ENCODE measurements at places on chromosomes 3 and 15.
A peak's percentile ranks its signal among the peaks of the same experiment; 100 is the strongest.

DNA sequence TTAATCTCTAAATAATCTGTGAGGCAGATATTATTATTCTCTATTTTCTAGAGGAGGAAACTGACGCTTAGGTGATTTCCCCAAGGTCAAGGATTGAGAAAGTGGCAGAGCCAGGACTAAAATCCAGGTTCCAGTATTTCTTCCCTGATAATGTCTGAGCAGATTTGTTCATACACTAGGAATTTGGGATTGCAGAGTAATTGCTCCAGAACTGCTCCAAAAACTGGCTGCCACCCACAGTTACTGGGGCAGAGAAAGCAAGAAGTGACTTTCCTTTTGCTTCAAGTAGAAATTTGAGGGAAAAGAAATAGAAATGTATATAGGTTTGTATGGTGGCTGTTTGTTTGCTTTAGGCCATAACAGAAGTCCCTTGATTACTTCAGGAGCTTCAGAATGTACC lies 60.6 kb downstream of the SLC12A8 start:
- DNase-seq, result no peak

DNA sequence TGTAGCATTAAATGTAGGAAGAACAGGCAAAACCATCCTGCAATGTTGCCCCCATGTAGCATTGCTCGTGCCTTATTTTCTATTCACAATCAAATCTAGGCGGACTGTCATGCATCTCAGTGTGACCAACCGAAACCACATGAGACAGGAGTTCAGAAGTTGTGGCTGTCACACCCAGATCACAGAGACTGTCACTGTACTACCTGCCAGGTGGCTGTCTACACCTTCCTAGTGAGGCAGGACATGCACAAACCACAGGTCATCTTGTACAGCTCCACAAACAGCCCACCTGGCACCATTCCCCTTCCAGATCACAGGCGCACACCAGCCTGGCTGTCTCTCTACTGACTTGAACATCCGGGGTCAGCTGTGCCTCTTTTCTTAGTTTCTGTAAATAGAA lies 392.8 kb downstream of the OCA2 start:
- no peak for DNase-seq

- no peak for DNase-seq
These were observed 2.6 kb downstream of the GMPS start for GRCh38 chr3:155872904-155873646.

- DNase-seq, result peak; percentile 43
These were observed 35.5 kb upstream of the CGNL1 start for GRCh38 chr15:57340682-57341259.

DNA sequence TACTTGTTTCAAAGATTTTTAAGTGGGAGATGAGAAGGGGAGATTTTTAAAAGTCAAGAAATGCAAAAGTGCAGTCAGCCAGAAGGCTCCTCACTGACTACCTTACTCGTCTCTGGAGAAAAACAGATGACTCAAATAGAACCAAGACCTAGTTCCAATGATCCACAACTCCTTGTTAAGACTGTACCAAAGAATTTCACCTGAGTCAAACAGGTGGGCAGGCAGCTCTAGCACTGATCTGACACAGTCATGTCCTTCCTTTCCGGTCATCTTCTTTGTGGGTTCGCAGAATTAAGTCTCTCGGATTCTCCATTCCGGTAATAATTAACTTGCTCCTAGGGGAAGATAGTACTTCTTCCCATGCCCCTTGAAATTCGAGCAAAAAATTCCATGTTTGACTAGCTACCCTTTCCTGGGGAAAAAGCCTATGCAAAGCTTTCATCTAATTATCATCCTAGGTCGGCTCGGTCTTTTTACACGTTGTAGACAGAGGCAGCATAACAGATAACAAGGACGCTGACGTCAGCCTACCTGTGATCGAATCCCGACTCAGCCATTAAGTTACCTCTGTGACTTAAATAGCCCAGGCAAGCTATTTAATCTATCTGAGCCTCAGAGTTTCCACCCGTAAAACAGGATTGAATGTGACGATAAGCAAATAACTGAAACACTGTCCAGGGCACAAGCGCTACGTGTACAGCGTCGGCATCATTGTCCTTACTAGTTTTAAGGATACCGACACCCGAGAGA lies 758 bp downstream of the SELENOK start:
- DNase-seq, result no peak

DNA sequence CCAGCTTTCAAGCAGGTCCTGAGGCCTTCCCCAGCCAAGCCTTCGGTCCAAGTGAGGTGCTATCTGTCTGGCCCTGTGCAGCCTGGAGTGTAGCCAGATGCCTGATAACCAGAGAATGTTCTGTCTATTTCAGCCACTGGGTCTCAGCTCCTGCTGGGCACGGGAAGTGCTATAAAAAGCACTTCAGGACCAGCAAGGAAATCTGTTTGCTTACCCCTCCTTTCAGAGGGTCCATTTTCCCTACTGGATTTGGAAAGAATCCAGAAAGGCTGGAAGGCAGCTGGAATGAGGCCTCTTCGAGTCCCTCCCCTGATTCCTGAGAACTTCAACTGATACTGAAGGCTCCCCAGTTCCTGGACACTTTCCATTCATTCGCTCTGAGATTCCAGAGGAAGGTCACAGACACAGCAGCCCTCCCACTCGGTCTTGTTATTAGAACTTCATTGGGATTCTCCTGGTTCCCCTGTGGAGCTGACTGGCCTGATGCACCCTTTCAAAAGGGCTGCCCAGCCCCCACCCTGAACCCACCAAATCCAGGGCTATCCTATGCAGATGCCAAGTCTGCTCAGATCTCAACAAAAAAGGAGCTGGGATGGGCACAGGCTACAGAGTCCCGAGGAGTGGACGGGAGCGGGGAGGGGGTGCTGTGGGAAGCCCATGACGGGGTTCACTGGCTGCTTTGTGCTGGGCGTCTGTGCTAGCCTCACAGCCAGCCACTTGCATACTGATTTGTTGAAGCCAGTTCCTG lies 70.4 kb downstream of the UMPS start:
- no peak for DNase-seq

DNA sequence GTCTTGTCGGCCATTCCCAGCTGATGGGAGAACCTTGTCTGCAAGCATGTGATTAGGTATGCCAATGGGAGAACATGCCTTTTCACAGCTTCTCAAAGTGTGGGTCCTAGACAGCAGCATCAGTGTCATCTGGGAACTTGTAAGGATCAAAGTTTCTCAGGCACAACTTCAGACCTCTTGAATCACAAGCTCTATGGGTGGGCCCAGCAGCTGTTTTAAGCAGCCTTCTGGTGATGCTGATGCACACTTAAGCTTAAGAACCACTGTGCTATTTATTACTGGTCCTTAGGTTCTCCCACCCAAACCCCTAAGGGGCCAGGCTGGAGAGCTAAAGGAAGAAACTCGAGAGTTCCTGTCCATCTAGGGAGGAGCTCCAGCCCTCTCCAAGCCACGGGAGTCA lies 453.9 kb upstream of the PROK2 start:
- DNase-seq, result no peak

DNA sequence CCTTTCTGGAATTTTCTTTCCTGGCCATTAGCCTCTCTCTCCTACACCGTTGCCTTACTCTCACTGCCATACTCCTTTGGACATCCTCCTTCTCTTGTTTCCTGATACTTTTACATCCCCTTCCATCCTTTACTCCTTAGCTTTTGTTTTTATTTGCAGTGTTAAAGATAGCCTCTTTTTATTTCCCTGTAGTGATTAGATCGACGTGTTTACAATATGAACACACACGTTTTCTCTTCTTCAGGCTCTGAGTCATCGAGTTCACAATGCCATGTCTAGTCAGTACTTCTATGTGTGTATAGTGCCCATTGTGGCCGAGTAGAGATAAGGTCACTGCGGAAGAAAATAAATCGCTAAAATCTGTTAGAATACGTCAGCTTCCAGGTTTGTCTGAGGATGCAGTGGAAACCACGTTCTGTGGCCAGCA lies 208.5 kb downstream of the LPP start:
- DNase-seq, result no peak

GRCh38 chr3:16849795-16850194 lies 35.0 kb upstream of the PLCL2 start:
- no peak for DNase-seq
